NCI-H146 (cell line): ENCODE measurements at places on chromosomes 7 and 10.

DNA sequence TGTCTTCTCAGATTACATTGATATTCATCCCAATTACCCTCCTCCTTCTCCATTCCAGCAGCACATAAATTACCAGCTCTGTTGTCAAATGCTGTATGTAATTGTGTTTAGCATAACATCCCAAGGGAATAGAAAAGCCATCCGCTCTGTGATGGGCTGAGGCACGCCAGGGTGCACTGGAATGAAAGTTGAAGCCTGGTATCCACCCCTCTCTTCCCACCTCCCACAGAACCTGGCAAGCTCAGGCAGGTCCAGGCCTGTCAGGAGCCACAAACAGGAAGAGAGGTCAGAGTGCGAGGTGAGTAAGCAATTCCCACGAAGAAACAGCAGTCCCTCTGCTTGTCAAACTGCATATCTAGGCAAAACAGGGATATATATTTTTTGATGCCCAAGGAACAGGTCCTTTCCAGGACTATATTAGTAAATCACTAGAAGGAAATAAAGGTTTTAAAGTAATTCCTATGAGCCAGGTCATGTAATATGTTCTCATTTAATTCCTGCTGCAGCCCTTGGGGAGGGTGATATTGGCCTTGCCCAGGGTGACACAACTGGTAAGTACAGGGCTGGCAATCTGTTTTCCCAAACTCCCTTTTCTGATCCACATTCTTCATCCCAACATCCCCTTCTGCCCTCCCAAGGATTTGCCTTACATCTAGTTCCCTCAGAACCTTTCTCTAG, 155.6 kb upstream of the GHITM start:
- DNase-seq, result peak; percentile 86

DNA sequence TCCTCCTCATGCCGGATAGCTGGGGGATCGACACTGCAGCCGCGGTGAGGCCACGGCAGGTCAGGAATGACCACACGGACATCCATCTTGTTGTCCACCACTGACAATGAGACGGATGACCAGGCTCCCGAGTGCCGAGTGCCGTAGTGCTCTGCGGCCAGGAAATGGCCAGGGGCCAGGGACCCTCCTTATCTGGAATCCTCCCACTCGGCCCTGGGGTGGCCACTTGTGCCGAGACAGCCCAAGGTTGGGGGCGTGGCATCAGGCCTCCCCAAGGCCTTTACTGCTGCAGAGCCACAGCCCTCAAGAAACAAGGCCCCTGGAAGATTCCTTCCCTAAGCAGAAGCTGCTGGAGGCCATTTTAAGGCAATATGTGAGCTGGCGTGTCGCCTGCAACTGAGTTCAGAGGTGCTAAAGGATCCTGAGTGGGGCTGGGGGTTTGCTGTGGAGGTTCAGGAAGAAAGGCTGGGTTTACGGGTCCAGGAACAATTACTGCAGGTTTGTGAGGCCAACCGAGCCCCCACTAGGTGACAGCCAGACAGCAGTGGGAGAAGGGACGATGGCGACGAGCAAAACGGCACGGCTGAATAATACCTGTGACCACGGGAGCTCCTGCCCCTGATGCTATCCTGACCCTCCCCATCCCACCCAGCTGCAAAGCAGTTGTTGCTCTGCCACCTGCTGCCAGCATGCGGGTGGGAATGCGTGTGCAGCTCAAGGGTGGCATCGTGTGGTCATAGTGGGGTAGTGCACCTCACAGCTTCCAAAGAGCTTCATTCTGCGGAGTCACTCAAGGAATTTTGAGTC, 31.6 kb upstream of the LEP start:
- DNase-seq, result peak; percentile 74

GRCh38 chr10:120538091-120538490, 81.1 kb downstream of the PLPP4 start:
- no peak for DNase-seq

- DNase-seq, result no peak
These were observed 11.9 kb downstream of the ZNF777 start for GRCh38 chr7:149448961-149449360.

DNA sequence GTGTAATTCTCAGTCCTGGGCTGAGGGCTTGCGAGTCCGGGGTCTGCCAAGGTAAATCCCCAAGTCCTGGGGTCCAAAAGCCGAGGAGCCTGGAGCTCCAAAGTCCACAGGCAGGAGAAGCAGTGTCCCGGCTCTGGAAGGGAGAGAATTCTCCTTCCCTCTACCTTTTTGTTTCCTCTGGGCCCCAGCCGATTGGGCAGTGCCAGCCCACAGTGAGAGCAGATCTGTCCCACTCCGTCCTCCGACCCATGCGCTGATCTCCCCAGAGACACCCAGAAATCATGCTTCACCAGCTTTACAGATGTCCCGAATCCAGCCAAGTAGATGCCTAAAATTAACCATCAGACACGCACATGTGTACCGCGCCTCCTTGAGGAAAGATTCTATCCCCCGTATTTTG, 8.1 kb upstream of the VIPR2 start:
- DNase-seq, result no peak

DNA sequence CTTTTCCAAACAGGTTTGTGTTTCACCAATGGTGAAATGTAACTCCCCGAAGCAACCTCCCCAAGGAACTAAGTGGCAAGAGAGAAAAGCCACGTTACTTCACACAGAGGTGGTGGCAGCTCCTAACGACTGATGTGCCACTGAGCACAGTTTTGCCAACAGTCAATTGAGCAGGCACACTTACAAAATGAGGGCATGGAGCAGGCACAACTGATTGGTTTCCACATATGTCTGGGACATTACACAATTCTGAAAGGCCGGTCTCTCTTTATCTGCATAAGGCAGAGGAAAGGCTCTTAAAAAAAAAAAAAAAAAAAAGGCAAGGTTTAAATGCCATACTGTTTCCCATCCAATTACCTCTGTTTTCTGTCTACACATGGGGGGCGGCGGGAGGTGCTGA, 86.7 kb downstream of the GFRA1 start:
- no peak for DNase-seq

DNA sequence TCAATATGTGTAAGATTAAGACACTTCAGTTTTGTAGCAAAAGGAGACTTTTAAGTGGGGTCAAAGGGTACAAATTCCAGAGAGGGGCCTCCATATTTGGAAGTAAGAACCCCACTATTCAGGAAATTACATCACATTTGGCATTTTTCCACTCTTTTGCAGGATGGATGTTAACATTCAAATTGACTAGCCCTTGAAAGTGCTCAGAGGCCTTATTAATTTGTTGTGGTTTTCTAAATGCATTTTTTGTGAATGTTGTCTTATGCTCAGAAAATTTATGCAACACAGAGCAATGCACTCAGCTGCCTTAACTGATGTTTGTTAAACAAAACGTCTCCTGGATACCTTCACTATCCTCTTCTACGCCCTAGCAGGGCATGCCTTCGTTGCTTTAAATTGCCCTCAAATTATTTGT, 50.9 kb upstream of the PDLIM1 start:
- no peak for DNase-seq

- no peak for DNase-seq
These were observed 276.4 kb downstream of the TCF7L2 start for GRCh38 chr10:113226399-113226798.

GRCh38 chr7:134690016-134690415, 43.4 kb downstream of the BPGM start:
- DNase-seq, result no peak
